ENCODE measurements at places on chromosomes 3 and 15.
A peak's percentile ranks its signal among the peaks of the same experiment; 100 is the strongest.

DNA sequence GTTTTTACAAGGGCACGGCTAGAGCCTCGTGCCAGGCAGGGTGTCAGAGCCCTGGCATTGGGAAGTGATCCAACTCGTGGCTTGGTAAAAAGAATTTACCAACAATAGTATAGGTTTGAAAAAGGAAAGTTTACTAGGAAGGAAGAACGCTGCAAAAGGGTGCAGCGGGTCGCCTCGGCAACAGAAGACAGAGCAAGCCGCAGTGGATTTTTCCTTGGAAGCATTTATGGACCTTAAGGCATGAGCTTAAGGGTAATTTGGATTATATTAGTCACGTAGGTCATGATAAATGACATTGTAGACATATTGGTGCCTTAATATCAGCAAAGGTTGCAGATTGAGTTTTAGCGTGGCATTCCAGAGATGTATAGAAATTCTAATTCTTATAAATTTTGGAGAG lies 163.4 kb upstream of the PPP2R3A start:
- no peak for DNase-seq

DNA sequence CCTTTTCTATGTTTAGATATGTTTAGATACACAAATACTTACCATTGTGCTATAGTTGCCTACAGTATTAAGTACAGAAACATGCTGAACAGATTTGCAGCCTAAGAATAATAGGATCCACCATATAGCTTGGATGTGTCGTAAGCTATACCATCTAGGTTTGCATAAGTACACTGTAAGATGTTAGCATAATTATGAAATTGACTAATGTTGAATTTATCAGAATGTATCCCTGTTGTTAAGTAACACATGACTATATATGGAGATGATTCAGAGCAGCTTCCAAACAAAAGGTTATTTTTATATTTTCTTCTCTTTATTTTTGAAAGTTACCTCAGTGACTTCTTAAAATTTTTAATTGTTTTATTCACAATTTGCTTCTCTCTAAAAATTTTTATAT lies 2.4 kb downstream of the SLC28A2 start:
- DNase-seq, result no peak

DNA sequence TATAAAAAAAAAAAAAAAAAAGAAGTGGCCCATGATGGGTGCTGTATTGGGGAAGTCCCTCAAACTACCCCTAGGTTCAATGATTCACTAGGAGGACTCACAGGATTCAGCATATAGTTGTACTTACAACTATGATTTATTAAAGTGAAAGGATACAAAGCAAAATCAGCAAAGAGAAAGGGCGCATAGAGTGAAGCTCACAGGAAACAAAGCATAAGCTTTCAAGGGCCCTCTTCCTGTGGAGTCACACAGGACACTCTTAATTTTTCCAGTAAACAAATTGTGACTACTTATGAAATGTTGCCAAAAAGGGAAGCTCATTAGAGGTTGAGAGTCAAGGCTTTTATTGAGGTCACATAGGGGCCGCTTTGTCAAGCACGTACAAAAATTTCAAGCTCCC lies 153.7 kb upstream of the GAP43 start:
- no peak for DNase-seq

DNA sequence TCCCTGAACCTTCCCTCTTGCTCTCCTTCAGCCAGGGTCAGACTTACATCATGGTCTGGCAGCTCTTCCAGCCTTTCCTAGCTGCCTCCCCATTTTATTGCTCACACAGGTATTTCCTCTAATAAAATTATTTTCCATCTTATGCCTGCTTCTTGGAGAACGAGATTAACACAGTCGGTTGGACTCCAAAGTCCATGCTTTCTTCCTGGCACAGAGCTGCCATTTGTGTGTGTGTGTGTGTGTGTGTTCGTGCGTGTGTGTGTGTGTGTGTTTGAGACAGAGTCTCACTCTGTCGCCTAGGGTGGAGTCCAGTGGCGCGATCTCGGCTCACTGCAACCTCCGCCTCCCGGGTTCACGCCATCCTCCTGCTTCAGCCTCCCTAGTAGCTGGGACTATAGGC lies 15.5 kb downstream of the FSD2 start:
- no peak for DNase-seq

GRCh38 chr3:14414846-14415464 lies 12.5 kb downstream of the SLC6A6 start:
- no peak for DNase-seq

- peak; percentile 58 for DNase-seq
Measured at GRCh38 chr3:61520966-61521628, 40.3 kb upstream of the PTPRG start.

DNA sequence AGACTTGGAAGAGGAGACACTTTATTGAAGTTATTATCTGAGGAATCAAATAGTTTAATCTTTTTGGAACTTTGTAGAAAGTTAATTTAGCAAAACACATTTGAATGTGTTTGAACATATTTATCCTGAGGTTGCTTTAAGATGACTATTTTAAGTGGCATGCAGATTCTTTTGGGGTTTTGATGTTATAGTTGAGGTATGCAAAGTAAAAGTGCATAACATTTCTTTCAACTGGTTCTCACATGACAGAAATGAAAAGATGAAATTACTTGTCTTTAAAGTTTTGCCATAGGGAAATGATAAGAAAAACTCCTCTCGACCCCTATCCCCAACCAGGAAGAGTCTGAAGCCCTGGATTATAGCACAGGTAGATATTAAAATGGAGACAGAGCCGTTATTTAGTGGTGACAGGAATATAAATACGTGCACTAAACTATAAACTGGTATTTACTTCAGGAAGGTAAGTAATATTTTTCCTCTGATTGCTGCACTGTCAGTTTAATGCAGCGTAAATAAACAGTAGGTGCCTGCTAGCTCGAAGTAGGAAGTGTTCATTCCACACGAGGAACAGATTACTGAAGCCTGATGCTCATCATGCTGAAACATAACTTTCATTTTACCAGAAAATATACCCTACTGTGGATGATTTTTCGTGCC lies 15.1 kb upstream of the SATB1 start:
- no peak for DNase-seq

DNA sequence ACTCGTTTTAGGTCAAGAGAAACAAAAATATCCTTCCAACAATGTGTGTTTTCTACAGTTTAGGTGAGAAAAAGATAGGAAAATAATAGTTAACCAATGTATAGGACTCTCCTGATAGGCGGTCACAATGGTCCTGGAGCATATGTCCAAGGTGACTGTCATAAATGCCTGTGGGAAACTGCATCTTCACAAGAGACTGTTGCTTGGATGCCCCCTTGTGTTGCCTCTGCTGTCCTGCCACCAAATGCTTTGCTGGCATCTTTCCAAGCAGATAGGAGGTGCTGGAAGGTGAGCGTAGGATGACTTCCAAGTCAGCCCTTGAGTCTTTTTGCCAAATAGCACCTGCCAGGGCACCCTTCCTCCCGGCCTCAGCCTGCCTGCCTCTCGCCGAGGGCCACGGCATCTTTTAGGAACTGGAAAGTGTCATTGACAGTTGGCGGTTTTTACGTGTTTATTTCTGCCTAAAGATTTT lies 24.1 kb upstream of the SACM1L start:
- peak; percentile 47 for DNase-seq

- DNase-seq, result no peak
Measured at GRCh38 chr3:16300881-16301359, 35.9 kb downstream of the OXNAD1 start.

DNA sequence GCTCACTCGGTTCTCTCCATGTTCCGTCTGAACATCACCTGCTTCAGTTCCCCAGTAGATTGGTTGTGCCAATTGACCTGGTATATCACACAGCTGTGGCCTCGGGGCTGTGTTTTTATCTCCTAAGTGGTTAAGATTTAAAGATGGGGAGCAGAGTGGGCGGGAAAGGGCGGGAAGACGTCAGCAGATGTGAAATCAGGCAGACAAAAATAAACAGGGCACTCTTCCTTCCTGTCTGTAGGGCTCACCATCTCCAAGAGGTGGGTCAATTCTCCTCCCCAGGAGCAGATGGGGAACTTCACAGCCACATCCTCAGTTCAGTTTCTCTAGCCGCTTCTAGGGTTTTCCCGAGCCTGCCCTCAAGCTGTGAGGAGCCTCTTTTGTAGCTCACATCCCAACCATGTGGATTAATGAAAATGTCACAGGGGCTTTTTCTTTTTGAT lies 26.8 kb upstream of the LIMD1 start:
- peak; percentile 29 for DNase-seq

- DNase-seq, result no peak
Measured at GRCh38 chr3:73432023-73432705, 192.6 kb downstream of the PDZRN3 start.

DNA sequence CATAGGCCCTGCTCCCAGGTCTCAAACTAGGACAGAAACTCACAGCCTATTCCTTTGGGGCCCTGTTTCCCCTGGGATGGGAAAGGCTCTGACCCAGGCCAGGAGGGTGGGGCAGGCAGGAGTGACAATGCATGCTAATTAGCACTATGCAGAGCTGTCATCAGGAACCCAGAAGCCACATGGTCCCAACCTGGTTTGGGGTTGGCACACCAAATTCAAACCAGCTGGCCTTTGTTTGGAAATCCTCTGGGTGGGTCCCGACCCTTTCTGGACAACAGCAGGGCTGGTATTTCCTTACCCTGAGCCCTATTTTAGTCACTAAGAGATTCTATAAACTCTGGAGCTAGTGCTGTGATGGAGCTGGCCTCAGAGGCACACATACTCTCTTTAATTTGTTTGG lies 166.2 kb downstream of the LRTM1 start:
- no peak for DNase-seq

- DNase-seq, result no peak
Measured at GRCh38 chr3:194720048-194720447, 34.4 kb downstream of the FAM43A start.

All from stimulated activated CD4-positive, alpha-beta T cell treated with anti-CD3 and anti-CD28 coated beads, Interleukin-12 subunit alpha, Interleukin-12 subunit beta, amount 100 ng/mL, for 48 hours (primary cell).